Brain microvascular endothelial cell (primary cell): ENCODE measurements at places on chromosomes 12 and 14.

DNA sequence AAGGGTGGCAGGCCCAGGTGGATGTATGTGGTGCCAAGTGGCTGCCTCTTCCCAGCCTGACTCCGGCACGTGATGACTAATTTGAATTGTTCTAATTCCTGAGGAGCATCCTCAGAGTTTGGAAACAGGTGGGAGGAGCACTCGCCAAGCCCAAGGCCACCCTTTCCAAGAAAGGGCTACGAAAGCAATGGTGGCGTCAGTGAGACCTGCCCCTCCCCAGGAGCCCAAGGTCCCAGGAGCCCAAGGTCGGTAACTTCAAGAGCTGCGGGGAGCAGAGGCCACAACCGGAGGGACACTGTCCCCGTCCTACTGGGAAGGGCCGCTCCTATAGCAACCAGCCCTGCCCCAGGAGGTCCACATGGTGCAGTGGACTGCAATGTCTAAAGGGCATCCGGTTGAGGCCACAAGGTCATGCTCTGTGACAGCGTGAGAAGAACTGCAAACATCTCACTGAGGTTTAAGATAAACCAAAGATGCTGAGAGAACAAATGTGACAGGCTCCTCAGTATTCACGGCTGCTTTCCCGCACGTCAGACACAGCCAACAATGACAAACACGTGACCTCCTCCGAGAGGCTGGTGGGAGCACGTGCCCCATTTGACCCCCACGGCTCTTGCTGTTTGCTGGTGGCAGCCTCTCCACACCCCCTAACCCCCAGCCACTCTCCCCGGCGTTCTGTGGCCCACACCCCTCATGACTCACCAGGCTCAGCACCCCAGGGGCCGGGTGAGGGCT is 79.6 kb downstream of the ITPK1 start:
- DNase-seq, result peak; percentile 18

- DNase-seq, result peak; percentile 37
Observed at GRCh38 chr14:72892103-72892878, 1.6 kb downstream of the DPF3 start.

DNA sequence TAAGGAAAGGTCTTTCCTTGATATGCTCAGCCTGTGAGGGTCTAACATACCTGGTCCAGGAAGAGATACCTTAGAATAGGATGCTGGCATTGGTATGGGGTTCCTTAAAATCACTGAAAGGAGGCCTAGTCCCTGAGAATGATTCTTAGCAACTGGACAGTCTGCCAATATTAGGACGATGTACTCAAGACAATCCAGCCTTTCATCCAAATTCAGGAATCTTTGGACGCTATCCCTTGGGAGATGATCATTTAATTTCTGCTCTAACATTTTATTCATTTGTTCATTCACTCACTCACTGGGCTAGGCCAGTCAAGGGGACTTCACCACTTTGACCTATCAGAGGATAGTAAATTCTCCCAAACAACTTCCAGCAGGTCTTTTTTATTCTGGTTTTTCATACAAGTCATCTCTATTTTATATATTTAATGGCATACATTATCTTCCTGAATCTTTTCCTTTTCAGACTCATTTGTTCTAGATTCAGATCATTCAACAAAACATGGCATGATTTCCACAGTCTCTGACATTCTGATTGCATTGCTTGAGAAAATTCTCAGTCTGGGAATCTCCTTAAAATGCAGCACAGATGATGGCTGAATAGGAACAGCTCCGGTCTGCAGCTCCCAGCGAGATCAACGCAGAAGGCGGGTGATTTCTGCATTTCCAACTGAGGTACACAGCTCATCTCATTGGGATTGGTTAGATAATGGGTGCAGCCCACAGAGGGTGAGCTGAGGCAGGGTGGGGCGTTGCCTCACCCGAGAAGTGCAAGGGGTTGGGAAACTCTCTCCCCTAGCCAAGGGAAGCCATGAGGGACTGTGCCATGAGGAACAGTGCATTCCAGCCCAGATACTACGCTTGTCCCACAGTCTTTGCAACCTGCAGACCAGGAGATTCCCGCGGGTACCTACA is 118.0 kb upstream of the PRICKLE1 start:
- DNase-seq, result no peak

DNA sequence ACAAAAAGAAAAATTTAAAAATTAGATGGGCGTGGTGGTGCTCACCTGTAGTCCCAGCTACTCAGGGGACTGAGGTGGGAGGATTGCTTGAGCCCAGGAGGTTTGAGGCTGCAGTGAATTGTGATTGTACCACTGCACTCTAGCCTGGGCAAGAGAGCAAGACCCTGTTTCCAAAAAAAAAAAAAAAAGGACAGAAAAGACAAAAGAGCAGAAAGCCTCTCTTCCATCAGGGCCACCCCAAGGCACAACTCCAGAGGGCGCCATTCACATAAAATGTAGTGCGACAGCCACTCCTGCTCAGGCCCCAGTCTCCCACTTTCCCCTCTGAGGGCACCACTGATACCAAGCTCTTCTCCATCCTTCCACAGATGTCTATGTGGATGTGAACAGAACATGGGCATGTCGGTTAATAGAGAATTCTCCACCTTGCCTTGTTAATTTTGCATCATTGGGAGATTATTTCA is 41.8 kb downstream of the DGLUCY start:
- no peak for DNase-seq

GRCh38 chr12:122886161-122886560 is 9.8 kb downstream of the VPS37B start:
- DNase-seq, result no peak
